ENCODE measurements at places on chromosomes 5 and 9.

GRCh38 chr5:181051841-181052671 lies 12.0 kb downstream of the BTNL9 start:
- DNase-seq, result no peak

GRCh38 chr9:26677965-26678706 lies 214.5 kb downstream of the CAAP1 start:
- DNase-seq, result no peak

DNA sequence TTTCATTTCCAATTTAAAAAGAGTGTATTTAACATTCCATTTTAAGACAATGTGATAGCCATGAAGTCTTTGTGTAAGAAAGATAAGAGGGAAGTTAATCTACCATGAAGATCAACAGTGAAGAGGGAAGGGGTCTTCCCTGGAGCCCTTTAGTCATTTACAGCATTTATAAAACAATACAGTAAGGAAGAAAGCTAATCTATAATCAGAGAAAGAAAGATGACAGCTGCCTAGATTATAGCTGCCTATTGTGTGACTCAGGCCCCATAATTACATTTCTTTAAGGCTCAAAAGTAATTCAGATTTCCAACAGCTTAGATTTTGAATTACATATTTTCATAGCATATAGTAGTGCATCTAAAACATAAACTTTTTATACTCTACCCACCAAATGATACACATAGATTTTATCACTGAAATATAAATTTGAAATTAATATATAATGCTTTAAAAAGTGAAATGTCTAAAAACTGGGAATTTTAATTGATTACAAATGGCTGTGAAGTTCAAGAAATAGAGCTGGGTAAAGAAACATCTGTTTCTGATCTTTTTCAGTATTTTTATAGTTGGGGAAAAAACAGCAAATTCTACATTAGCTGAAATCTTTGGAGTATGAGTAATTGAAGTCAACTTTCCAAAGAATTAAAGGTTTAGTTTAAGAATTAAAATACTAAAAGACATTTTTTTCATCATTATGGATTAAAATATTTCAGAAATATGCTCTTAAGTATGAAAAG lies 89.6 kb downstream of the RIC1 start:
- DNase-seq, result peak; percentile 29

GRCh38 chr9:85283421-85283820 lies 458.3 kb downstream of the AGTPBP1 start:
- no peak for DNase-seq

GRCh38 chr5:157159209-157159751 lies 6.8 kb downstream of the GARIN3 start:
- no peak for DNase-seq

DNA sequence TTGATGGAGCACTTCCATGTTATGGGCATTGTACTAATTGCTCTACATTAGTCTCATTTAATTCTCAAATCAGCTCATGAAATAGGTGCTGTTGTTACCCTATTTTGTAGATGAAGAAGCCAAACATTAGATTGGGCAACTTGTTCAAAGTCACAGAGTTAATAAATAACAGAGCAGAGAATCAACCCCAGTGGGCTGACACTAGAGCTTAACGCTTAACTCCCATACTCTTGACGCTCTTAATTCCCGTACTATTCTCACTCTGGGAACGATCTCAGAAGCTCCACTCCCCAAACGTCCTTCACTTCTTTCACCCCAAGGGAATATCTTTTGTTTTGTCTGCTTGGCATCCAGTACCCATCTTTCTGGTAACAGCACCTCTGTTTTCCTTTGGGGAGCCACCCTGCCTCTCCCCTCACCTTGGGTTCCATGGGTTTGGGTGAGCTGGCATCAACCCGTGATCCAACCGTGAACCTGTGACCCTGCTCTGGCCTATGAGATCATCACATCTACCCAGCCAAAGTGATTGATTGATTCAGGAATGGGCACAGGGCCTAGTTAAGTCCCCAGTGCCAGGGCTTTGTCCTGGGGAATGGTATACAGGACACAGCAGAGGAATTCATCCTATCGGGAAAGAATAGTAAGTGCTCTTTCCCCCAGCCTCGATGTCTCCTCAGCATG lies 169.2 kb downstream of the NR3C1 start:
- DNase-seq, result no peak

DNA sequence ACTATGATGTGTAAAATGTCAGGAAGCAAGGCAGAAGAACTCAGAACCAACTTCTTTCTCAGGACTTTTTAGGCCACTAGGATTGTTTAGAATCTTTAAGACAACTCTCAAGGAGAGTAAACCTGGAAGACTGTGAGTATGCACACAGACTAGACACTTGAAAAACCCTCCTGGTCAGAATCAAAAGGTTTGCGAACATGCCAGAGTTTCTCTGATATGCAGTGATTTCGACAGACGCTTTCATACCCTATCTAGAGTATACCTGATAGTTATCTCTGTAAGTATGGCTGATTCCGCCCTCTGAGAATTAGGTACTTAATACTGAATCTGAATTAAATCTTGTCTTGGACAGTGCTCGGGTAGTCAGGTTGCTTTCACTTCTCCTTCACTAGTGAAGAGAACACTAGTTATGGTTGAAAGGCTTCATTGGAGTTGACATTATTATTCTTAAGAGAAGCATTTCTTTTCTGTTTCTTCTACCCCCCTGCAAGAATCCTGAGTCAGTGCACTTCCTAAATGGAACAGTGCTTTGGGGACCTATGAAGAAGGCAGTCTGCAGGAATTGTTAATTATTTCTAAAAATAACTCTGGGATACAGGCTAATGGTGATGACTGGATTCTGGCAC lies 158.1 kb downstream of the HACD4 start:
- DNase-seq, result no peak

- peak; percentile 50 for DNase-seq
Observed at GRCh38 chr5:958701-959571, 49.7 kb upstream of the NKD2 start.

DNA sequence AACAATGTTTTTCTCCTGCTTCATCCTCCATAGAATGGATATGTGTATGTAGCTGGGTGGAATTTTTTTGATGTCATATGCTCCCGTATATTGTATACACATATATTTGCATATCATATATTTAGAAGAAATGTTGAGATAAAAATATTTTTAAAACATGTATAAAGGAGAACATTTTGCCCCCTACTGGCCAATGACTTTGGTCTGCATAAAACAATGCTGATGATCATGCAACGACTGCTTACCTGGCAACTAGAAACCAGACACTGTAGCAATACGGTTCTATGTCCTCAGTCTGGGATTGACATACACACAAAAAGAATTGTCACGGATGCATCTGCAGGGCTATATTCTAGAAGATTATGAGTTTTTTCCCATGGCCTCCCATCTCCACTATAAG lies 503.6 kb downstream of the ELAVL2 start:
- DNase-seq, result peak; percentile 2

GRCh38 chr5:80357671-80358070 lies 37.9 kb downstream of the SPZ1 start:
- no peak for DNase-seq

GRCh38 chr5:113181853-113182490 lies 205.4 kb downstream of the DCP2 start:
- DNase-seq, result no peak
